Endodermal cell (in vitro differentiated cells): ENCODE measurements at places on chromosomes 5 and 9.

DNA sequence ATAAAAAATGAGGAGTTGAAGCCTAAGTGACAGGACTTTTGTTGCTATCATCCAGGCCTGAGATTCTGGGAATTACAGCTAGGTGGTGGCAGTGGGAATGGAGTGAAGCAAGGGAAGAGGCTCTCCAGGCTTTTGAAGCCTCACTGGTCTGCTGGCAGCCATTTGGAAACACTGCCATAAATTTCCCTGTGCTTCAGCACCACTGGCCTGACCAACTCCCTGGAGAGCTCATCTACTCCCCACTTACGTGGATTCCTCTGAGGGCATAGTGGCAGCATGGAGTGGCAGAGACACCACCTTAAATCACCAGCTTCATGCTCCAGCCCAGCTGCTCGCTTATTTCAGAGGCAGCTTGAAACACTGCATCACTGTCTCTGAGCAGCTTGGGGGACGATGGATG lies 518.2 kb downstream of the TLR4 start:
- no peaks in the 10 kb centered on the region for H3K4me1 ChIP-seq
- H3K4me3 ChIP-seq: no peak overlapping the region
- H3K27me3 ChIP-seq: no peaks in the 10 kb centered on the region
- DNase-seq: peak; percentile 74
- H3K36me3 ChIP-seq: no peaks in the 10 kb centered on the region

GRCh38 chr5:146400201-146400600 lies 46.9 kb upstream of the TCERG1 start:
- H3K27ac ChIP-seq: no peak overlapping the region
- H3K27me3 ChIP-seq: no peaks in the 10 kb centered on the region
- H3K4me3 ChIP-seq: no peak overlapping the region
- DNase-seq: no peak

DNA sequence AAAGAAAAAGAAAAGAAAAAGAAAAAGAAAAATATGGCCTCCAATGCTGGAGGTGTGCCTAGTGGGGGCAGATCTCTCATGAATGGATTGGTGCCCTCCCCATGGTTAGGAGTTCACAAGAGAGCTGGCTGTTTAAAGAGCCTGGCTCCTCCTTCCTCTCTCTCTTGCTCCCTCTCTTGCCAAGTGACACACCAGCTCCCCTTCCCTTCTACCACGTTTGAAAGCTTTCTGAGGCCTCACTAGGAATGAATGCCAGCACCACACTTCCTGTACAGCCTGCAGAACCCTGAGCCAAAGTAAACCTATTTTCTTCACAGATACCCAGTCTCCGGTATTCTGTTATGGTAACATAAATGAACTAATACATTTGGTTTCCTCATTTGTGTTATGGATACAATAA lies 14.4 kb upstream of the GALNT10 start:
- no peaks in the 10 kb centered on the region for H3K36me3 ChIP-seq
- H3K4me3 ChIP-seq: no peak overlapping the region
- no peaks in the 10 kb centered on the region for H3K4me1 ChIP-seq
- DNase-seq: no peak
- H3K27me3 ChIP-seq: no peaks in the 10 kb centered on the region

DNA sequence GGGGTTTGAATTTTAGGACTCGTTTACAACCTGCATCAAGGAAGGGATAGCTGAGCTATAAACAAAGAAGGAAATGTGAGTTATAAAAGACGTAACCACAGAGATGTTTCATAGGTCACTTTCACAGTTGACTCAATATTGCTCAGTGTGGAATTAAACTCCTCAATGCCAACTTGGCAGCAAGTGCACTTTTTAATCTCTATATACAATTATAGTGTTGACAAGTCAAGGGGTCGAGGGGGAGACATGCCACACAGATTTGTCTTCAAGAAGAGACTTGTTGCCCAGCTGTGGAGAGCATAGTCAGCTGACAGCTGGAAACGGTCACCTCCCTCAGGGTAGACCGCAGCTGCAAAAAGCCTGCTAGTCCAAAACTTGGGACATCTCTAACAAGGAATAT lies 163.4 kb upstream of the DMAC1 start:
- DNase-seq: no peak
- H3K36me3 ChIP-seq: no peaks in the 10 kb centered on the region
- H3K27ac ChIP-seq: no peak overlapping the region
- no peaks in the 10 kb centered on the region for H3K27me3 ChIP-seq
- H3K4me1 ChIP-seq: peaks cover 18% of the 10 kb centered on the region
- no peak overlapping the region for H3K4me3 ChIP-seq

- no peaks in the 10 kb centered on the region for H3K27me3 ChIP-seq
- H3K27ac ChIP-seq: no peak overlapping the region
- H3K36me3 ChIP-seq: no peaks in the 10 kb centered on the region
- DNase-seq: no peak
- no peaks in the 10 kb centered on the region for H3K4me1 ChIP-seq
- H3K4me3 ChIP-seq: no peak overlapping the region
These were observed 94.0 kb upstream of the SLC25A48 start for GRCh38 chr5:135740475-135740874.

GRCh38 chr5:98372351-98372750 lies 401.1 kb upstream of the RGMB start:
- no peak overlapping the region for H3K4me3 ChIP-seq
- no peaks in the 10 kb centered on the region for H3K27me3 ChIP-seq
- no peak for DNase-seq
- H3K36me3 ChIP-seq: peaks cover 12% of the 10 kb centered on the region
- H3K27ac ChIP-seq: no peak overlapping the region
- H3K4me1 ChIP-seq: no peaks in the 10 kb centered on the region

DNA sequence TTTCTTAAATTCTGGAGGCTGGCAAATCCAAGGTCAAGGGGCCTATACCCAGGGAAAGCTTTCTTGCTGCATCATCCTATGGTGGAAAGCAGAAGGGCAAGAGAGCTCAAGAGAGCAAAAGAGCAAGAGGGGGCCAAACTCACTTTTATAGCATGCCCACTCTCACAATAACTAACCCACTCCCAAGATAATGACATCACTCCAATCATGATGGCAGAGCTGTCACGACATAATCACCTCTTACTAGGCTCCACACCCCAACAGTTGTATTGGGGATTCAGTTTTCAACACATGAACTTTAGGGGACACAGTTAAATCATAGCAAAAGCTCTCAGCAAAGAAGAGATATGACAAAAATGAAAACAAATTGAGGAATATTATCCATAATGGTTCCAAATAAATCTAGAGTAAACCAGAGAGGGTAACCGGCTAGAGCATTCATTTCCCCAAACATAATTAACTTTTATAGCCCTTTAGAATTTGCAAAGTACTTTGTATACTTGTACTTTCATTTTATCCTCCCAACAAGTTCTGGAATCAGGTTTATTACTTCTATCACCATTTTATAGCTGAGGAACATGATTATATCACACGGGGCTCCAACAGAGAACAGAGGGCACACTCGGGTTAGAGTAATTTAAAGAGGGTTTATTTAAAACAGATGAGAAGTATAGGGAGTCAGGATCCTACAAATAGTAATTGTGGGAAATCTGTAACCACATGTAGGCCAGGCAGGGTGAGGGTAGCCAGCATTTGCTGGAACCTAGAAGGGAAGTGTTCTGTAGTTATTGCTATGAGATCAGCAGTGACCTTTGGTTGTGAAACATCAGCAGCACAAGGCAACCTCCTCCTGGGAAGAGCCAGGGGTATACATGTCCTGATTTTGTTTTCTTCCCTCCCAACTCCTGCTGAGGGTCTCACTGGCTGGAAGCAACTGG lies 7.2 kb upstream of the TARS1 start:
- no peak overlapping the region for H3K4me3 ChIP-seq
- no peak for DNase-seq
- H3K27me3 ChIP-seq: no peaks in the 10 kb centered on the region
- H3K27ac ChIP-seq: no peak overlapping the region
- H3K36me3 ChIP-seq: no peaks in the 10 kb centered on the region
- no peaks in the 10 kb centered on the region for H3K4me1 ChIP-seq

DNA sequence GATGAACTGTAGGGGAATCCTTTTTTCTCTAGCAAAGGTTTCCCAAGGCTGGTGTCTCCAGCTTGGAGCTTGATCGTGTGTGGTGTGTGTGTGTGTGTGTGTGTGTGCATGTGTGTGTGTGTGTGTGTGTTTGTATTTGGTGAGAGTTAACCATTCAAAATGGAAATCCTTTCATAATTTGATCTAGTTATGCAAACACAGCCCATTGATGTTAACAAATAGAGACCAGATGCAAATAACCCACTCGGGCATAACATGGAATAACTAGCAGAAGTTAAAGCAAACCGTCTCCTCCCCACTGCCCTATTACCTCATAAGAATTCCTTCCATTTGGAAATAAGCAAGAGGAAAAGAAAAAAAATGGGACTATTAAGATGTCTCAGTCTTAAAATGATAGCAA lies 24.9 kb upstream of the ZSWIM6 start:
- no peaks in the 10 kb centered on the region for H3K36me3 ChIP-seq
- no peak overlapping the region for H3K27ac ChIP-seq
- DNase-seq: no peak
- H3K27me3 ChIP-seq: peaks cover 28% of the 10 kb centered on the region
- peaks cover 22% of the 10 kb centered on the region for H3K4me1 ChIP-seq
- H3K4me3 ChIP-seq: no peak overlapping the region

- peak; percentile 95 for DNase-seq
- H3K36me3 ChIP-seq: no peaks in the 10 kb centered on the region
- H3K4me3 ChIP-seq: peak overlapping the region; percentile 60
These were observed 30.4 kb downstream of the PRDM6 start for GRCh38 chr5:123119334-123119986.

- no peak for DNase-seq
- peak overlapping the region; percentile 78 for H3K27ac ChIP-seq
- peak overlapping the region; percentile 98 for H3K4me3 ChIP-seq
- H3K27me3 ChIP-seq: peaks cover 28% of the 10 kb centered on the region
These were observed 6.5 kb downstream of the TLE1 start for GRCh38 chr9:81682797-81683196.

DNA sequence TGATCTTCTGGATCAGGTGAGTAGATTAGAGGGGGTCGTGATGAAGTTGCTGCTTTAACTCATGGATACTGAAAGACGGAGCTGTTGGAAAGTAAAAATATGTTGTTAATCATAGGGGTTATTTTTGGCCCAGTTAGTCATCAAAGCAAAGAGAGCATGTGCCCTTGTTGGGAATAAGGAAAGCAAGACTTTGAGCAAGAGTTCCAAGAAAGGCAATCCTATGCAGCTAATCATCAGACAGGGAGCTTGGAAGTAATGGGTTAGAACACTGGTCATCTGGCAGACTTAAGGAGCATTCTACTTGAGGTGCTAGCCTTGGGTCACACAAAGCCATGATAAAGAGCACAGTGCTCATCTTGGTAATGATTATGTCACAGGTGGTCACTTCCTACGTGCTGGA lies 18.3 kb downstream of the ASPN start:
- H3K27ac ChIP-seq: no peak overlapping the region
- DNase-seq: no peak
- H3K4me3 ChIP-seq: no peak overlapping the region

- no peaks in the 10 kb centered on the region for H3K27me3 ChIP-seq
- DNase-seq: no peak
- H3K36me3 ChIP-seq: no peaks in the 10 kb centered on the region
- H3K27ac ChIP-seq: no peak overlapping the region
- H3K4me1 ChIP-seq: no peaks in the 10 kb centered on the region
- no peak overlapping the region for H3K4me3 ChIP-seq
These were observed 48.8 kb upstream of the CD180 start for GRCh38 chr5:67245259-67245846.

GRCh38 chr9:107949061-107949460 lies 459.5 kb upstream of the KLF4 start:
- H3K4me3 ChIP-seq: no peak overlapping the region
- DNase-seq: no peak
- H3K27me3 ChIP-seq: peaks cover 36% of the 10 kb centered on the region
- H3K27ac ChIP-seq: no peak overlapping the region

GRCh38 chr9:127389381-127390247 lies 7.4 kb upstream of the SLC2A8 start:
- DNase-seq: no peak
- H3K4me3 ChIP-seq: no peak overlapping the region

- no peaks in the 10 kb centered on the region for H3K36me3 ChIP-seq
- H3K4me3 ChIP-seq: no peak overlapping the region
- no peaks in the 10 kb centered on the region for H3K27me3 ChIP-seq
- H3K27ac ChIP-seq: no peak overlapping the region
- no peak for DNase-seq
These were observed 322.2 kb upstream of the GRIA1 start for GRCh38 chr5:153168241-153168640.

- peak overlapping the region; percentile 1 for H3K27ac ChIP-seq
- H3K27me3 ChIP-seq: no peaks in the 10 kb centered on the region
- peak overlapping the region; percentile 62 for H3K4me3 ChIP-seq
- DNase-seq: peak; percentile 91
These were observed 305.8 kb downstream of the PDE4D start for GRCh38 chr5:59587489-59588337.
